Thoracic aorta (tissue), 2 donors: ENCODE measurements at places on chromosomes 12 and 14.
A peak's percentile ranks its signal among the peaks of the same experiment; 100 is the strongest.

DNA sequence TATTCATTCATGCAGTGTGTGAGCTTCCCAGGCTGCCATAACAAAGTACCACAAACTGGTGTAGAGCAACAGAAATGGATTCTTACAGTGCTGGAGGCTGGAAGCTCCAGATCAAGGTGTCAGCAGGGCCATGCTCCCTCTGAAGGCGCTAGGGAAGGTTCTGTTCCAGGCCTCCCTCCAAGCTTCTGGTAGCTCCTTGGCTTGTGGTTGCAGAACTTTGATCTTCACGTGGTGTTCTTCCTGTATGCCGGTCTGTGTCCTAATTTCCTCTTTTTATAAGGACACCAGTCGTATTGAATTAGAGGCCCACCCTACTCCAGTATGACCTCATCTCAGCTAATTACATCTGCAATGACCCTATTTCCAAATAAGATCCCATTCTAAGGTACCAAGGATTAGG is 3.1 kb downstream of the OTUB2 start:
- H3K36me3 ChIP-seq = no peaks in the 10 kb centered on the region
- no peaks in the 10 kb centered on the region for H3K4me1 ChIP-seq
- H3K4me3 ChIP-seq = no peak overlapping the region
- no peaks in the 10 kb centered on the region for H3K27me3 ChIP-seq

GRCh38 chr12:51122844-51123243 is 39.4 kb upstream of the CSRNP2 start:
- DNase-seq = no peak
- H3K36me3 ChIP-seq = peaks cover 8% of the 10 kb centered on the region
- H3K4me3 ChIP-seq = no peak overlapping the region
- H3K27me3 ChIP-seq = no peaks in the 10 kb centered on the region
- H3K4me1 ChIP-seq = no peaks in the 10 kb centered on the region

DNA sequence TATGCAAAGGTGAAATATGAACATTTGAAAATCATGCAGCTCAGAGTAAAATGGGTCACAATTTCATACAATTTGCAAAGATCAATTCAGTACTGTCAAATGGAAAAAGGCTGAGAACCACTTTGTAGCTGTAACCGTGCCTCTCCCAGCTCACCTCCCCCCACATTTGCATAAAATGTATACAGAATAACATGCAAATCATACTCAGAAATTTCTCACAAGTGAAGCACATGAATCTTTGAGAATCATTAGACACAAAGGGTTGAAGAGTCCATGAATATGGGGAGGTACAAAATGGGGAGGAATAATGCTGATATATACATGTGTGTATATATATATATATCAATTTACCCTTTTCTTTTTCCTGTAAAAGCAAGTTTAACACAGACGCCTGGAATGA is 162.1 kb downstream of the APAF1 start:
- no peaks in the 10 kb centered on the region for H3K36me3 ChIP-seq
- H3K27me3 ChIP-seq = no peaks in the 10 kb centered on the region
- DNase-seq = no peak
- no peaks in the 10 kb centered on the region for H3K4me1 ChIP-seq
- no peak overlapping the region for H3K27ac ChIP-seq

GRCh38 chr12:24447678-24448077 is 498.2 kb upstream of the SOX5 start:
- H3K4me3 ChIP-seq = no peak overlapping the region
- no peaks in the 10 kb centered on the region for H3K4me1 ChIP-seq
- H3K27ac ChIP-seq = no peak overlapping the region
- H3K27me3 ChIP-seq = no peaks in the 10 kb centered on the region

GRCh38 chr12:66590275-66590985 is 88.4 kb downstream of the GRIP1 start:
- no peak overlapping the region for H3K27ac ChIP-seq
- no peak for DNase-seq
- no peaks in the 10 kb centered on the region for H3K36me3 ChIP-seq

DNA sequence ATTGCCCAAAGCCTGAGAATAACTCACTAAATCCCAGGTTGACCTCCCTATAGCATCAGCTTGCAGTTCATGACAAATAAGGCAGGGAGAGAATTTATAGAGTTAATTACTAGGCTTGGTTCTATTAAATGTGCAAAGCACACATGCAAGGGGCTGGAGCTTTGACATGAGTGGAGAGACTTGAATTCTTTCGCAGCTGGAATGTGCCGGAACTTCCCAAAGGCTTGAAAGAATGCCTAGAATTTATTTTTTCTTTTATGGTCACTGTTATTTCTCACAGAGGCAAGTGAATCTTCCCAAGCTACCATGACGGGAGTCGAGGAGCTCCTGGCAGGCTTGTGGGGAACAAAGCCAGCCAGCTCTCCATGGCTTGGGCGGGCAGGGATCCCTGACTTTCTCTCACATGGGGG is 95.5 kb upstream of the USP44 start:
- DNase-seq = no peak
- peak overlapping the region; percentile 57 for H3K4me3 ChIP-seq
- H3K4me1 ChIP-seq = peaks cover 27% of the 10 kb centered on the region
- H3K27me3 ChIP-seq = no peaks in the 10 kb centered on the region

GRCh38 chr14:49893309-49894213 is 679 bp downstream of the ARF6 start:
- peak; percentile 13 for DNase-seq
- no peaks in the 10 kb centered on the region for H3K36me3 ChIP-seq
- H3K4me1 ChIP-seq = peaks cover 38% of the 10 kb centered on the region
- H3K27me3 ChIP-seq = no peaks in the 10 kb centered on the region

DNA sequence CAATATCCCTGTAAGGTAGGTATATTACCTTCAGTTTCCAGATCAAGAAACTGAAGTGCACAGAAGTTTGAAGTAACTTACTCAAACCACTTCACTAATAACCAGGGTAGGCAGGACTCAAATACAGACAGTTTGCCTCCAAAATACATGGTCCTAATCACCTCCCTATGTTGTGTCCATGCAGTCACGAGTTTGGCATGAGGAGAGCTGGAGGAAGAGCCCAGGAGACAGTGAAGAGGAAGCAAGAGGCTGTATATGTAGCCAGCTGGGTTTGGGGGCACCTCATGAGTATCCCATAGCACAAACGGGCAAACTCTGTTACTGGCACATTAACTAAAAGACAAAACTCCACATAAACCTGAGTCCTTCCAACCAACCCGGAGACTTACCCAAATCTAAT is 79.2 kb downstream of the DUSP16 start:
- no peak for DNase-seq
- peaks cover 5% of the 10 kb centered on the region for H3K36me3 ChIP-seq
- no peaks in the 10 kb centered on the region for H3K4me1 ChIP-seq
- no peak overlapping the region for H3K27ac ChIP-seq
- H3K27me3 ChIP-seq = no peaks in the 10 kb centered on the region

DNA sequence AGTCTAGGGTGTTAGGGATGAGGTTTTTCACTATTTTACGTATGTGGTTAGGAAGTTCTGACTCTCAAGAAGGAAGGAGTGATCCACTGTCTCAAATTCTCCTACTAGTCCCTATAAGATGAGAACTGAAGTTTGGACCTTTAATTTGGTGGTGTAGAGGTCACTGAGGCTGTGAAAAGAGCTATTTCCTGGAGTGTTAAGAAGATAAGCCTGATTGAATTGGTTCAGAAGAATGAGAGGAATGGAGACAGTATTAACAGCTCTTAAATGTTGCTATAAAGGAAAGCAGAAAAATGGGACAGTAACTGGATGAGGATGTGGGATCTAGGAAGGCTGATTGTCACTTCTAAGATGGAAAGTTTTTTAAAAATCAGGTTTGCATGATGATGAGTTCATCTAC is 57.6 kb downstream of the CNTN1 start:
- H3K4me1 ChIP-seq = no peaks in the 10 kb centered on the region
- no peaks in the 10 kb centered on the region for H3K27me3 ChIP-seq
- no peak overlapping the region for H3K4me3 ChIP-seq
- H3K36me3 ChIP-seq = no peaks in the 10 kb centered on the region
- DNase-seq = no peak
- no peak overlapping the region for H3K27ac ChIP-seq

- no peak for DNase-seq
- no peaks in the 10 kb centered on the region for H3K27me3 ChIP-seq
- H3K4me3 ChIP-seq = no peak overlapping the region
- H3K27ac ChIP-seq = no peak overlapping the region
- H3K36me3 ChIP-seq = no peaks in the 10 kb centered on the region
These were observed 382.8 kb downstream of the BCL11B start for GRCh38 chr14:98888927-98889835.

DNA sequence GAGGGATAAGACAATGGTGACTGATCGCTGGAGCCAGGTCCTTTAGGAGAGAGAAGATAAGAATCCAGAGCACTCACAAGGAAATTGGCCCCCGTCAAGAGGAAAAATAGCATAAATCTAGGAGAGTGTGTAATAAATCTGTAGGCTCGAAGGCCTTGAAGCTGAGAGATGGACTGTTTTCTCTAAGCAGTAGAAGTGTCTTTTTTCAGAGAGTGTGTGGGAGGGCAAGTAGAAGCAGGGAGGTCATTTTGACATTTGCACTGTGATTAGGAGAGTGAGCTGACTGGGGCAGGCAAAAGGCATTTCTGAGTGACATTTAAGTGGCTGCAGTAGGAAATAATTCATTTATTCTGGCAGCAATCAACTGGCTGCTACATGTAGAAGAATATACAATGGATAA is 78.0 kb upstream of the DDHD1 start:
- H3K27me3 ChIP-seq = no peaks in the 10 kb centered on the region
- DNase-seq = no peak
- H3K36me3 ChIP-seq = no peaks in the 10 kb centered on the region
- H3K4me1 ChIP-seq = no peaks in the 10 kb centered on the region
- H3K4me3 ChIP-seq = no peak overlapping the region

DNA sequence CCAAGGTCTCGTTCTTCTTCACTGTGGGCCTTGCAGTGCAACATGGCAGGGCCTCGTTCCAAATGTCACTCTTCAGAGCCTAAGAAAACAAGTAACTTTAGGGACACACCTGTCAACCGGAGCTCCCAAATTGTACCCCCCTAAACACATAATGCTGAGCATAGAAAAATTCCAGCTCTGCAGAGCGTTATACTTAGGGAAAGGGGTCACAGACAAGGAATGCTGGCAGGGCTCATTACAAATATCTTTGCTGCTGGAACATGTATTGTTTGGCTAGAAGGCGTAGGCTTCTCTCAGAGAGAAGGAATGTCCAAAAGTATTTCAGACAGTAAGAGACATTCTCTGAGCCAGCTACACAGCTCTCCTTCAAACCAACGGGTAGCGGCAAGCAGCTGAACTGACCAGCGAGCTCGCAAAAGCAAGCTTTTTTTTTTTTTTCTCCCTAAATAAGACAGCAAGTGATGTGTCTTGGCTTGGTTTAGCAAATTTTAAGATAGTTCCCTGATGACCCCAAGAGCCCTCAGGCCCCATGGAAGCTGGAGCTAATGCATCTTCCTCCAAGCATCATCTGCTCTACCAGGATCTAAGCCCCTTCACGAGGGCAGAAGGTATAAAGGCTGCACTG is 24.5 kb downstream of the SSH1 start:
- peaks cover 48% of the 10 kb centered on the region for H3K4me1 ChIP-seq
- H3K4me3 ChIP-seq = peak overlapping the region; percentile 10
- DNase-seq = no peak
- H3K27ac ChIP-seq = peak overlapping the region; percentile 91
- no peaks in the 10 kb centered on the region for H3K27me3 ChIP-seq

- H3K4me3 ChIP-seq = peak overlapping the region; percentile 24
- peak overlapping the region; percentile 7 for H3K27ac ChIP-seq
- no peaks in the 10 kb centered on the region for H3K36me3 ChIP-seq
- no peak for DNase-seq
- no peaks in the 10 kb centered on the region for H3K27me3 ChIP-seq
These were observed 312.4 kb downstream of the RPAP3 start for GRCh38 chr12:47393403-47393790.

DNA sequence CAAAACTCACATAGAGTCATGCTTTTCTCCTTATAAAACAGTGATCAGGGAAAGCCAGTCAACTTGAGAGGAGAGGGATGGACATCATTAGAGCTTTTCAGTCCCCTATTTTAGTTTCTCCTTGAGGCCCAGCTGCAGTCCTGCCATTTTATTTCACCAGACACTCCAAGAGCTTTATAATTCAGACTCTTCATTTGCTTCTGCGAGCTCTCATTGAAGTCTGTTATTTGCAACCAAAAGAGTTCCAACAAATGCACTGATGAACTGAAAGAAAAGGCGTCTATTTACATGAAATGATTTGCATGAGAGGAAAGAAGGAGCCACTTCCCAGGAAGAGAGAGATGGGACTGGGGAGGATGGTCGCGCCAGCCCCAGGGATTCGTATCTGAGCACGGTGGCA is 86.8 kb downstream of the NDUFA12 start:
- no peaks in the 10 kb centered on the region for H3K4me1 ChIP-seq
- H3K27me3 ChIP-seq = no peaks in the 10 kb centered on the region
- DNase-seq = no peak
- H3K27ac ChIP-seq = no peak overlapping the region
- no peaks in the 10 kb centered on the region for H3K36me3 ChIP-seq

DNA sequence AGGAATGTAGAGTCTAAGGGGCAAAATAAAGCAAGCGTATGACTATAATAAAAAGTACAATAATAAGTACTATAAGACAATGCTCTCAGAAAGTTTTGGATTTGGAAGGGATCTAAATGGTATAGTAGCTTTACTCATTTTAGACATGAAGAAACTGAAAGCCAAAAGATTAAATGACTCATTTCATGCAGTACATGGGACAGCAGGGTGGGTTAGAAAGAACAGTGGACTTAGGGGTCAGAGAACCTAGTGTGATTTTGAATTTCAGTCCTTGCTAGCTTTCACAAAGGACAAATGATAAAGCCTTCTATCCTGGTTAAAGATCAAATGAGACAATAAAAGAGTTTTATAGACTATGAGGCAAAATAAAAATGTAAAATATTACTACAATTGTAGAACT is 6.8 kb upstream of the LEMD3 start:
- H3K4me1 ChIP-seq = no peaks in the 10 kb centered on the region
- no peak overlapping the region for H3K27ac ChIP-seq
- H3K27me3 ChIP-seq = no peaks in the 10 kb centered on the region
- H3K4me3 ChIP-seq = no peak overlapping the region
- no peaks in the 10 kb centered on the region for H3K36me3 ChIP-seq

GRCh38 chr12:23560611-23561010 is 388.9 kb downstream of the SOX5 start:
- H3K27me3 ChIP-seq = no peaks in the 10 kb centered on the region
- peaks cover 24% of the 10 kb centered on the region for H3K4me1 ChIP-seq
- H3K4me3 ChIP-seq = no peak overlapping the region

GRCh38 chr12:108345716-108346633 is 6.9 kb upstream of the CMKLR1 start:
- no peaks in the 10 kb centered on the region for H3K27me3 ChIP-seq
- H3K4me1 ChIP-seq = peaks cover 39% of the 10 kb centered on the region

- no peak overlapping the region for H3K27ac ChIP-seq
- H3K36me3 ChIP-seq = no peaks in the 10 kb centered on the region
- DNase-seq = no peak
- H3K4me1 ChIP-seq = no peaks in the 10 kb centered on the region
These were observed 325.7 kb downstream of the CEP128 start for GRCh38 chr14:80615831-80616230.

- DNase-seq = no peak
- H3K27me3 ChIP-seq = no peaks in the 10 kb centered on the region
- no peak overlapping the region for H3K4me3 ChIP-seq
- no peak overlapping the region for H3K27ac ChIP-seq
These were observed 8.1 kb upstream of the NAA30 start for GRCh38 chr14:57382283-57382682.

DNA sequence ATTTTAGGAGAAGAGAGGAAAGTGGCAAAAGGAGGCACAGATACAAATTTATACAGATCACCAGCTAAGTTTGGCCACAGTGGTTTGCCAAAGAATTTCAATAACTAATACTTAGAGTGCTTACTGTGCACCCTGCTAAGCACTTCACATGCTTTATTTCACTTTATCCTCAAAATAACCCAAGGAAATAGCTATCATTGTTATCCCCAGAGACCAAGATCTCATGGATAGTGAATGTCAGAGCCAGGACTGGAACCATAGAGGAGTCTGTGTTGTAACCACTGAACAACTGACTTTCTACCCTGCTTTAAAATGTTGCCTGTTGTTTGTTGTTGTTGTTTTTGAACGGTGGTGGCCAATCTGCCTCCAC is 1.3 kb upstream of the TCP11L2 start:
- peak overlapping the region; percentile 72 for H3K27ac ChIP-seq
- peak overlapping the region; percentile 94 for H3K4me3 ChIP-seq
- H3K4me1 ChIP-seq = peaks cover 40% of the 10 kb centered on the region
- DNase-seq = no peak
